ENCODE measurements at places on chromosomes 5 and 9. TPM values are rescaled to one million over a fixed set of nuclear protein-coding genes. Genes with fewer than 3 reads are reported as not detected.
A peak's percentile ranks its signal among the peaks of the same experiment; 100 is the strongest.

- no peak for DNase-seq
Observed at GRCh38 chr9:115213818-115214334, 95.9 kb upstream of the TNC start.

DNA sequence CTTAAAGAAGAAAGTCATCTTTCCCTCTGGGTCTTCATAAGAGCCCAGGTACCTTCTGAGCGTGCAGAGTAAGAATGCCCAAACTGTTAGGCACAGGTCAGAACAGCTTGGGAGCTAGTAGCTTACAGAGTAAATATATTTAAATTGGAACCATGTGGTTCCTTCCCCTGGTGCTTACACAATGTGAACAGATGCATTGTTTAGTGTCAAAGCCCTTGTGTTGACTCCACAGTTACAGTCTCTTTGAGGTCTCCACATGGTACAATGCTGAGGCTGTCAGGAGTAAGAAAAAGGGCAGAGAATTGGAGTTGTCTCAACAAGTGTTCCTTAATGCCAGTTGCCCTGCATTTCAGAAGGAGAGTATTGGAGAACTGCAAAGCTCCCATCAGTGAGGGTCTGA is 188.5 kb downstream of the PAPPA start:
- no peak for DNase-seq

Gene CPLANE1
- 6.4 TPM for total RNA-seq

DNA sequence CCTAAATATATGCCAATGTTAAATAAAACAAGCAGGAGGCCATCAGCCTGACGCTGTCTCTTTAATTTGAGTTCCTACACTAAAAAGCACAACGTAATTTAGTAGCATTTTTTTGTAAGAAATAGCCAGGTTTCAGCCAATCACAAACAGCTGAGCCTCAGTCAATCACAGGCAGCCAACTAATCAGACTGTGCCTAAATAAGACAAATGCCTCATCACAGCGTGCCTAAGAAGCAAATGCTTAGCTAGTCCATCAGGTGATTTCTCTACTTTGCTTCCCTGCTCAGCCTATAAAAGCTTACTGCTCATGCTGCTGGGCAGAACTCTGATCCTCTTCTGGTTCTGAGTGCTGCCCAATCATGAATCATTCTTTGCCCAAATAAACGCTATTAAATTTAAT is 38.3 kb upstream of the RORB start:
- no peak for DNase-seq

- no peak for DNase-seq
Observed at GRCh38 chr9:89225036-89225435, 46.4 kb upstream of the SHC3 start.

DNA sequence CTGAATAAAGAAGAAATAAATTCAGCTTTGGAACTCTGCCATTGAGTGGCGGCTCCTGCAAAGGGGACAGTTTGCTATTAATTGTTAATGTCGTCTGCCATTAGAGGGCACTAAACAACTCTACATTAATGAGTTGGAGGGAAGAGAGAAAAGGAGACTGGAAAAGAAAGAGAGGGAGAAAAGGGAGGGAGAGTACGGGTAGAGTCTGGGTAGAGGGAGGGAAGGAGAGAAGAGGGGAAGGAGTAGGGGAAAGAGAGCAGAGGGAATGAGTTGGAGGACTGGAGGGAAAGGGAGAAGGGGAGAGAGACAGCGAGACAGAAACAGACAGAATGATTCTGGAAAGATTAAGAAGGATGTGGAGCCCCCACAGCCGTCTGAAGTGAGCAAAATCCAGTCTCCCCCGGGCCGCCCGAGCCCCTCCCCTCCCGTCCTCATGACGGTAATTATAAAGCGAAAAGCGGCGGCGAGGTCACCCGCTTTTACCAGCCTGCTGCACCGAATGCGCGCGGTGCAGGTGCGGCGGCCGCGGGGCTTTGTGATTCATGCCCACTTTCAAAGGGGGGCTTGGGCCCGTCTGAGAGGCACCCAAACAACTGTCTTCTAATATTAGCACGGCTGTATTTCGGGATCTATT is 1.9 kb upstream of the FST start:
- peak; percentile 19 for DNase-seq

DNA sequence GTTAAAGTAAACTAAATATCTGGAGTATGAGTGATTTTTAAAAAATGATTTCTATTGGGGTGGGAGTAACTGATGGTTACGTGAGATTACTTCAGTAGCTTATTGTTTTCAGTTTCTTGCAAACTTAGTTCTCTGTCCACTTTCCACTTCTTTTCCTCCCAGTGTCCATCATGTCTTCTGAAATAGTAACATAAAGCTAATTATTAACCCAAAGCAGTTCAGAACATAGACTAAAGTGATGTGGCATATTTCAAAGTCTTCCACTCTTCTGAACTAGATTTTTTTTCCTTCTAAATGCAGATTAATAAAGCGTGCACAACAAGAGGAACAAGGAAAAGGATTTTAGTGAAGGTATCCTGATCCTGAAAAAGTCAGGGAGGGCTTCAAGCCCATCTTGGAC is 114.1 kb downstream of the MAN2A1 start:
- no peak for DNase-seq

- DNase-seq, result no peak
Observed at GRCh38 chr5:135549413-135549812, 13.6 kb upstream of the NEUROG1 start.

Gene ZCCHC9
- total RNA-seq, result 24.9 TPM

- no peak for DNase-seq
Observed at GRCh38 chr5:91328743-91329142, 54.4 kb downstream of the ARRDC3 start.

GRCh38 chr5:24644761-24645160 is at the start of gene CDH10:
CDH10 (minus strand) TSS chr5:24644978; CDS start chr5:24593490, 51,488 bp downstream.
- no peak for DNase-seq

- DNase-seq, result no peak
Observed at GRCh38 chr9:114383521-114384231, 4.1 kb downstream of the AKNA start.

GRCh38 chr5:8961219-8961618 is 584.7 kb downstream of the SEMA5A start:
- no peak for DNase-seq

Gene FOXD4
- total RNA-seq, result not detected

DNA sequence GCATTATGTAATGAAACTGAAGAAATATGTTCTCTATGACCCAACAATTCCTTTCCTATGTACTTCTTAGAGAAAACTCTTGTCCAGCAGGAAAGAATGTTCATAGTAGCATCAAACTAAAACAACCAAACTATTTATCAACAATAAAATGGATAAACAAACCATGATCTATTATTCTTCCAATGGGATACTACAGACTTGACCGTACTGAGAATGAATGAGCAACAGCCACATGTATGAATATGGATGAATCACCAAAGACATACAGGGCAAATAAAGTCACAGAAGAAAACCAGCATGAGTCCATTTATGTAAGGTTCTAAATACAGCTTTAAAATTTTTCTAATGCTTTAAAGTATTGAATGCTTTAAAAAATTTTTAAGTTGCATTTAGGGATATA is 73.6 kb upstream of the SUSD1 start:
- DNase-seq, result no peak

DNA sequence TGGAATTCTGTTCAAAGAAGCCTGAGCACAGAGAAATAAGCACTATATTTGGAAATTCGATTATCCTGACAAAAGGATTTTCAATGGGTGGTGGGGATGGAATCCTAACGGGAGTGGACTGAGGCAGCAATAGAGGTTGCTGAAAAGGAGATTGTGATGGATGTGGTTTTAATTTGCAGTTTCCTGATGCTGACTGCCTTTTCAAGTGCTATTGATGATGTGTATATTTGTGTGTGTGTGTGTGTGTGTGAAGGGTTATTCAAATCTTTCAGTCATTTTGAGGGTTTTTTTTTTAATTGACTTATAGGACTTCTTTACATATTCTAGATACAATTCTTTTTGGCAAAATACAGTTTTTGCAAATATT is 614.5 kb downstream of the HINT1 start:
- no peak for DNase-seq

DNA sequence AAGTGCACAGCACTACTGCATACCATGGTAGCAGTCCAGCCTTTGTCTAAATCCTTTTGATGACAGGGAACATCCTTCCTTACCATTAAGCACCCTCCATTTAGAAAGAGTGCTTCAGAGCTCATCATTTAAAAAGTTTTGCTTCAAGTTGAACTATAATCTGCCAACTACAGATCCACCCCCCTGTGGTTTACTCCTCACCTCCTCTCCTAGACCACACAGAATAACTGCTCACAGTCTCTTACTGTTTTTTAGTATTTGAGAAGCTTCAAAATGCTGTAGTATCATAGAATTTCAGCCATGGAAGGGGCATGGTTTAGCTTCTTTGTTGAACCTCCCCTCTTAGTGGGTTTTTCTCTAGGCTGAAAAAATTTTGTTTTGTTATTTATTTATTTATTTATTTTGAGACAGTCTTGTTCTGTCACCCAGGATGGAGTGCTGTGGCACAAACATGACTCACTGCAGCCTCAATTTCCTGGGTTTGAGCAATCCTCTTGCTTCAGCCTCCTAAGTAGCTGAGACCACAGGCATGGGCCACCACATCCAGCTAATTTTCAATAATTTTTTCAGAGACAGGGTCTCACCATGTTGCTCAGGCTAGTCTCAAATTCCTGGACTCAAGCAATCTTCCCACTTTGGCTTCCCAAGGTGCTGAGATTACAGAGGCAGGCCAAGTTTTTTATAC is 384.3 kb upstream of the RFX3 start:
- no peak for DNase-seq
